Right cardiac atrium (tissue), 5 donors: ENCODE measurements at places on chromosomes 5 and 9.
A peak's percentile ranks its signal among the peaks of the same experiment; 100 is the strongest.

DNA sequence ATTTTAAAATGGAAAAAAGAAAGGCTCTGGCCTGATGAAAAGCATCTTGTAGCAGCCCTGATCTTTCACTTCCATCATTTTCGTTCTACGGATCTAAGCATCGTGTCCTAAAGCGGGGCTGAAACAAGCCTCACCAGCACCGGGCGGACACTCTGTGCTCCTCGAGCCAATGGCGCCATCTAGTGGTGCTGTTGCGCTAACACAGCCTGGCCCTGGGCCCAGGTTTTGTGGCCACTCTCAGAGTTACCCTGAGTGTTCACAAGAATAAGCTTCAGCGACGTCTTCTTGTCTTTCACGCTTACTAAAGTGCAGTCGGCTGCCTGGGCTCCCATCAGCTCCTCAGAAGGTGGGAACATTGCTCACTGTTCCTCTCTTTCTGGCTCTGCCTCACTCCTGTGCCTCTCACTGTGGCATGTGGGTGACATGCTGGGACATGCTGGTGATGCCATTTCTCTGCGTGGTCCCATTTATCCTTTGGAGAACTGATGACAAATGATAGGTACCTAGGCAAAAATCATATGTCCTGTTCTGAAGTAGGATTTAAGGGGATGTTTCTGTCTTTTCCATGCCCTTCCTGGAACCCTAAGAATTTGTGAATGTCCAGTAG lies 32.7 kb downstream of the DMRT3 start:
- DNase-seq: peak; percentile 89

DNA sequence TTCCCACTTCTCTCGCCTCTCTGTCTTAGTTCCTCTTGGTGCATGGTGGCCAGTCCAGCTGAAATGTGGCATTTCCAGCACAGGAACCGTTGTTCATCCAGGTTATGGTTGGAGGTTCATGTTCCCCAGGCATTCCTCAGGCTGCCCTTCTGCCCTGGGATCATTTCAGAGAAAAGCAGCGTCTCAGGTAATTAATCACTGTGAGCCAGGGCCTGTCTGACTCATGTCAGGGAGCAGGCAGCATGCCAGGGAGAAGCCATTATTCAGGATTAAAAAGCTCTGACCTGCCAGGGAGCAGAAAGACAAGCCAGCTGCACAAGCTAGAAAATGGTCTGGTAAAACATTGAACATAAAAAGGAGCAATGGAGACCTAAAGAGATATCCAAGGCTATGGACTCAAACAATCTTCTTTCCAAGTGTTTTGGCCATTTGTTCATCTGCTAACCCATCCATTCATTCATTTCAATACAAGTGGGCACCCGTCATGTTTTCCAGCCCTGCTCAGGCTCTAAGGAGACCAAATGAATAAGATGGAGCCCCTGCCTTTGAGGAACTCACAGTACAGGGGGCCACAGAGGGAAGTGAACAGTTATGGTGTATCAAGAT lies 241.4 kb downstream of the DRD1 start:
- no peak for DNase-seq

DNA sequence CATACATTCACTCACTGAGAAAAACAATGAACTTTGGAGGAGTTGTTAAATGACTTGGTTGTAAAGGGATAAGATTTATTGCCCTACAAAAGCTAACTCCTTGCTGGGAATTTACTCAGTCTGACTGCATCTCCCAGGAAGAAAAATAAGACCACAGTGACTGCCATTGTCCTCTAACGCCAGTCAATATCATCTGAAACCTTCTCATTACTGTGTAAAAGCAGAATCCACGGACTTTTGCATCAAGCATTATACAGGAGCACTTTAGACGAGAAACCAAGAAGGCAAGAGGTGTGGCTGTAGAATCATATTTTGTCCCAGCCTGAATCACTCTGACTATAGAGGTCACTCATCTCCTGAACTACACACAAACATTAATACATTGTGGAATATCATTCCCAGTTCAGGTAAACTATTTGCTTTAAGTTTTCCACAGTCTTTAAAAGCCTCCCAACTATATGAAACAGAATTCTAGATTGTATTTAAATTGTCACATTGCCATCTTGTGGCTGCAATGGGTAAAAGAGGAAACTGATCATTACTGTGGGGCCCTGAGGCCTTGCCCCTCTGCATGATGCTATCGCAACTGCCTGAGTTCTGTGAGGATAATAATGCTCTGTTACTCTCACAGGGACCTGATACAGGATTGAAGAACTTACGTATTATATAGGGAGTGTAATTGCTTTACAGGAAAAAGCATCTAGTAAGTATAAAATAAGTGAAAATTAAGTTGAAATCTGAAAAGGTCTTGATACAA lies 142.9 kb downstream of the SLCO4C1 start:
- no peak for DNase-seq

GRCh38 chr5:174617910-174618309 lies 106.5 kb upstream of the MSX2 start:
- no peak for DNase-seq

DNA sequence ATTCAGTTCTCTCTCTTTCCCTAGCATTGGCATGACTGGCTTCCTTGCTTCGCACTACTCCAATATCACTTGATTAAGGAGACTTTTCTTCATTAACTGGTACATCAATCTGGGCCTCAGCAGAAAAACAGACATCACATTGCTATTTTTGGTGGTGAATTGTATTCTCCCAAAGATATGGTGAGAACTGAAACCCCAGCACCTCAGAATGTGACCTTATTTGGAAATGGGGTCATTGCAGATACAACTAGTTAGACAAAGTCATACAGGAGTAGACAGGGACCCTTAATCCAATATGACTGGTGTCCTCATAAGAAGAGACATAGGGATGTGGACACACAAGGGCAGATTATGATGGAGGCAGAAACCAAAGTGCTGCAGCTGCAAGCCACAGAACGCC lies 7.5 kb upstream of the RAD23B start:
- DNase-seq: no peak

- DNase-seq: no peak
Observed at GRCh38 chr5:58794875-58795274, 212.0 kb downstream of the RAB3C start.

DNA sequence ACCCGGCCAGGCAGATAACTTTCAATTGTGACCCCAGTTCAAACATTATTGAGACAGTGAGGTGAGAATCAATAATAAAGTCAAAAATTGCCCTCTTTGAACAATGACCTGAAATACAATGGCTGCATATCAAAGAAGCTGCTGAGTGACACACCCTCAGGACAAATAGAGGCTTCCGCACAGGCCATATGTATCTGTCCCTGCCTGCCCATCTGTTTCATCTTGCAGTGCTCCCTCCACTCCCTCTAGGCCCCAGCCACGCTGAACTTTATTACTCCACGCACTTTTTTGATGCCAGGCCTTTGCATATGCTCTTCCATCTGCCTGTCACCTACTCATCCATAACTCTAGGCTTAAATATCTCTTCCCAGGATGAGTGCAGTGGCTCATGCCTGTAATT lies 15.9 kb upstream of the PFDN1 start:
- no peak for DNase-seq

GRCh38 chr9:120677965-120678364 lies 36.3 kb downstream of the MEGF9 start:
- DNase-seq: no peak

- DNase-seq: peak; percentile 53
Observed at GRCh38 chr5:1173485-1174070, 27.8 kb upstream of the SLC6A19 start.

- no peak for DNase-seq
Observed at GRCh38 chr5:34721327-34721726, 65.2 kb downstream of the RAI14 start.

GRCh38 chr5:37738057-37738691 lies 101.7 kb downstream of the GDNF start:
- DNase-seq: no peak

- DNase-seq: no peak
Observed at GRCh38 chr9:83474631-83475030, 63.6 kb downstream of the FRMD3 start.

DNA sequence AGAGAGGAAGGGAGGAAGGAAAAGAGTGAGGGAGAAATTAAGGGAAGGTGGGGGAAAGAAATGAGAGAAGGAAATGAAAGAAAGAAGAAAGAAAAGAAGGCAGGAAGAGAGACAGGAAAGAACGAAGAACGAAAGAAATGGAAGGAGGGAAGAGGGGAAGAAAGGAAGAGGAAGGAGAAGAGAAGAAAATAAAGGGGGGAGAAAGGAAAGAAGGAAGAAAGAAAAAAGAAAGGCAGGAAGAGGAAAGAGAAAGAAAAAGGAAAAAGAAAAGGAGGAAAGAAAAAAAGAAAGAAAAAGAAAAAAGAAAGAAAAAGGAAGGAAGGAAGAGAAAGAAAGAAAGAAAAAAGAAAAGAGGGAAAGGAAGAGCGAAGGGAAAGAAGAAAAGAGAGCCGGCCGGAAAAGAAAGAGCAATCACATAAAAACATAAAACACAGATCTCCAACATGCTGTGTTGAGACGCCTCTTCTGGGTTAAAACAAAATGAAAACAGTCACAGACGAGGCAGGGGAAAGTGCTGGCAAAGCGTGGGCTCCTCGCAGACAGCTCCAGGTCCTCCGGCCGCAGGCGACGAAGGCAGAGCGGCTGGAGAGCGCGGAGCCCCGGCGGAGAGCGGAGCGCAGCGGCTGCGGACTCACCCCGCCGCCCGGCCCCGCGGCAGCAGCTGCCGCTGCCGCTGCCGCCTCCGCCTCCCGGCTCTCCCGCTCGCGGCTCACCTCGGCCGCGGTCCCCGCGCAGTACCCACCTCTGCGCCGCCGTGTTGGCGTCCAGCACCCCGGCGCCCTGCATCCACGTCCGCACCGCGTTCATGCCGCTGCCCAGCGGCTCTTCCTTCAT lies 896 bp downstream of the EBF1 start:
- peak; percentile 74 for DNase-seq

- no peak for DNase-seq
Observed at GRCh38 chr9:120765910-120766425, 27.2 kb downstream of the FBXW2 start.

GRCh38 chr5:150846654-150847333 lies 473 bp downstream of the IRGM start:
- peak; percentile 48 for DNase-seq
